ENCODE measurements at places on chromosomes 12 and 14.

DNA sequence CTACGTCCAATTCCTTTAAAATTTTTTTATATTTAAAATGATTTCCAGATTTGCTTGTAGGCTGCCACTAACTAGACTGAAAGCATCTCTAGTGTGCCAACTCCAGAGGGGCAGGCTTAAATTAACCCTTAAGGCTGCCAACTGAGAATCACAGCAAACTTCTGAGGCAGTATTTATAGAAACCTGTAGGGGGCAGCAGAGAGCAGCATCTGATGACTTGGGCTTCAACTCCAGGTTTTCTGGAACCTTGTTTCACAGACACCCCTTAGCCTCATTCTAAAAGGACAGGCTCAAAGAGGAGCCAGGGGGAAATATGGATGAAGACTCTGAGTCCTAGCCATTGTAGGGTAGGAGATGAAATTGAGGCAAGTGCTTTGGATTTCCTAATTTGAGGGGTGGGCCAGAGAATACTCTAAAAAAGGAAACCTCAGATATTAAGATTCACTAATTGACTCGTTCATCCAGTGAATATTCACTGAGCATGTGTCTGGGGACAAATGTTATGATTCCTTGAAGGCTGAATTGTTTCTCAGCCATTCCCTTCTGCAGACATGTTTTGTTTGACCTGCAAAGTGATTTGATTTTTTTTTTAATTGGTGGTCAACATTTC is 63.3 kb upstream of the HSPB8 start:
- DNase-seq = peak; percentile 43

DNA sequence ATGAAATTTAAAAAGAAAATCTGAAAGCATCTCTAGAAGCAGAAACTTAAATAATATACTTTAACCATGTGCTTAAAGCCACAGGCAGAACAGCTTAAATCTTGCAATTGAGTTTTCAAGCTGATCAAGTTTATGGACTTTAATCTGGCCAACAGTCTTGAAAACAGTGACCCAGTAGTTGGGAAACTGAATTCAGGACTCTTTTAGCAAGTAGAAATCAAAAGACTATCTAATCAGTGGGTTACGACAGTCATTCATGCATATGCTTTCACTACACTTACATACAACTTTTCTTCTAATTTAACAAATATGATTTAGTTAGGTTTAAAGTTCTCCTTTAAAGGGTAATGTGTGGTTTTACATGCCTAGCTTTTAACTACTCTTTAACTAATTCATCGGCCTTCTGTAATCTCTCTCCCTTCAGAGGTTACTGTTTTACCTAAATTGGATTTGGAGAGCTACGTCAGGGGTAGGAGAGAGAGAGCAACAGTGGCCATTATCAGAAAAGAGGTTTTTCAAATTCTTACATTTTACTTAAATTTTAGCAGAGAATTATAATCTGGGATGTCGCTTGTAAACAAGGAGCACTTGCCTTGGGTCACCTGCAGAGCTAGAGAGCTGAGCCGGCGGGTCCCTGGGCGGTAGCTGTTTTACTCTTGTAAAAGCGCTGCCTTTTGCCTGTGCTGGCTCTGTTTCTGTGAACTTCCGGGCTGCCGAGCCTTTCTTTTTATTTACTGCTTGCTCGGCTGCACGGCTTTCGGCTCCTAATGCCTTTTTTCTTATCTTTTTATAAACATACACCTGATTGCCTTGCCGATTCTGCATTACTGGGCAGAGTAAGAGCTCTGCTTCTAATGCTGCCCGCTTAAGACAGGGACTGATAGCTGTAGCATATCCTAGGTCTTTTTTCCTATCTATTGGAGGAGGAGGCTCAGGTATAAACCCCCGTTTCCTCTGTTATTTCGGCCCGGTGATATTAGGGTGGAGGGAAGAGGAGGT is 17.4 kb upstream of the LYZ start:
- peak; percentile 72 for DNase-seq

DNA sequence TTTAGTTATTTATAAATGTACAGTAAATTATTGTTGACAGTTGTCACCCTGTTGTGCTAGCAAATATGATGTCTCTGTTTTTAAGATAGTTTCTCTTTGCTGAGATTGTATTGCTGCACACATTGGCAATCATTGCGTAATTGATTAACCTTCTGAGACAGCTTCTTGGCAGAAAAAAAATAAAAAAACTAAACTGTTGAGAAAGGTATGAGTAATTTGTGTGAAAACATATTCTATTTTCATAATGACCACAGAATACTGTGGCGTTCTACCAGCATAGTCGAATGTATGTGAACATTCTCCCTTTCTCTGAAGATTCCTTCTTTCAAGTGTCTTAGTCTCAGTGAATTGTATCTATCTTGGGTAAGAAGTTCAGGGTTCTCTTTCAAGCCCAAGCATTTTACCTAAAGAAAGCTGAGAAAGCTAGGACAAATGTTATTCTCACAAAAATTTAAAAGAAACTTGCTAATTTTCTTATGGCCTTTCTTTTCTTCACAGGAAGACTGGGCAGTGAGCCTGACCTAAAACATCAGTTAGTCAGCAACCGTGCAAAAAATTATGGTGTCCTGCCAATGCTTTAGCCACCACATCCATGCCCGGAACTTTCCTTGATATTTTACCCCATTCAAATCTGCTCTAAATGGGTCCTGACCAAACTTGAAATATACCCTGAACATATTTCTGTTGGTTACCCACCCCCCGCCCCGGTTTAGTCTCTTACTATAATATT is 69.0 kb upstream of the REP15 start:
- DNase-seq = no peak

- no peak for DNase-seq
These were observed 7.7 kb downstream of the TNFAIP2 start for GRCh38 chr14:103130965-103131364.

- no peak for DNase-seq
These were observed 19.8 kb downstream of the ERH start for GRCh38 chr14:69378274-69378673.

- peak; percentile 28 for DNase-seq
These were observed 51.0 kb upstream of the SRSF5 start for GRCh38 chr14:69715725-69716477.

DNA sequence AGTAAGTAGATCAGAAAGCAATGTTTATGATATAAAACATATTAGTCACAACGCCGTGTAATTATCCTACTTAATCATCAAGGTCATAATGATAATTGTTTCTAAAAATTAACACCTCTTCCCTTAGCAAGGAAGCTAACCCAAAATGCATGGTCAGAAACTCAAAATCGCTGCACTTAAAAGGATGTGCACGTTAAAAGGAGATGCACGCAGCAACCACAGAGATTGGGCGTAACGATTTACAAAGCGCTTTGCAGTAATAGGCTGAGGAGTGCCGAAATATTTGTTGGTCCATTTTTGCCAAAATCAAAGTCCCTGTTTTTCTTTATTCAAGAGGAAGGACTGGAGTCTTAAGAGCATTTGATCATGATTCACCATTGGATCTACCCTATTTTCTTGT is 1077.2 kb downstream of the VRK1 start:
- peak; percentile 29 for DNase-seq

GRCh38 chr12:1924996-1925683 is 6.7 kb upstream of the CACNA2D4 start:
- DNase-seq = no peak
